ENCODE measurements at places on chromosomes 3 and 15.
A peak's percentile ranks its signal among the peaks of the same experiment; 100 is the strongest.

- DNase-seq: no peak
Observed at GRCh38 chr15:60511351-60512031, 32.5 kb upstream of the ICE2 start.

GRCh38 chr15:48802257-48802656 is 8.6 kb downstream of the CEP152 start:
- DNase-seq: no peak

- no peak for DNase-seq
Observed at GRCh38 chr3:186825872-186826409, 16.6 kb upstream of the ADIPOQ start.

- no peak for DNase-seq
Observed at GRCh38 chr3:72223116-72223515, 438.2 kb upstream of the PROK2 start.

DNA sequence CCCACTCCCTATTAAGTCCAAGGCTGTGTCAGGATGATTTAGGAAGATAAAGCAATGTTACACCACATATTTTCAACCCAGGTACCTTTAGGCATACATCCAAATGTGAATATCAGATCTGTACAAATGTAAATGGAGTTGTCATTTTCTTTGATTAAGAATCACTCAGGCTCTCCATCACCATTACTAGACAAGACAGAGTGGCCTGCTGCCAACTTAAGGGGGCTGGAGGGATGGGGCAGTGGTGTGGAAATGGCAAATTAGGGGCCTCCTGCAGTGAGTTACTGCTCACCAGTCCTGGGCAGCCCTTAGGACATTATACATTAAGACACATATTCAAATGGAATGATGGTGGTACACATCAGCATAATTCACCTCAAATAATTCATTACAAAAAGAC is 211.0 kb downstream of the TNIK start:
- DNase-seq: no peak

GRCh38 chr15:73388256-73388781 is 19.6 kb upstream of the HCN4 start:
- peak; percentile 86 for DNase-seq

GRCh38 chr3:77746892-77747291 is 707.0 kb downstream of the ROBO2 start:
- no peak for DNase-seq

- no peak for DNase-seq
Observed at GRCh38 chr3:29721789-29722188, 440.9 kb downstream of the RBMS3 start.

DNA sequence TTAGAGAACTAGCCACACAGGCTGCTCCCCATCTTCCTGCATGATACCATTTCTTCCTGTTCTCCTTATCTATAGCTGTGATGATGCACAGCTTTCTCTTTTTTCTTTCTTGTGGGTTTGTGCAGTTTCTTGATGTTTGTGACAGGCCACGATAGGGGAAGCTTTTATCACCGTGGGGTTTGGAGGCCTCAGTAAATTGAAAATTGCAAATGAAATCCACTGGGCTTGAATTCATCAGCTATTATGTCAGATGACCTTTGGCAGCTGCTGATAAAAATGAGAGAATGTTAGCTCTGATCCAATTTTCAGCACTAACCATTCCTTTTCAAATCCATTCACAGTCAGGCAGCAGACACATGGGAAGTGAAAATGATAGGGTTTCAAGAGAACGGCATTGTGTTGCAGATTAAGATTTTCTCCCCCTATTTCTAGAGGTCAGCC is 176.9 kb upstream of the SOX2 start:
- no peak for DNase-seq

DNA sequence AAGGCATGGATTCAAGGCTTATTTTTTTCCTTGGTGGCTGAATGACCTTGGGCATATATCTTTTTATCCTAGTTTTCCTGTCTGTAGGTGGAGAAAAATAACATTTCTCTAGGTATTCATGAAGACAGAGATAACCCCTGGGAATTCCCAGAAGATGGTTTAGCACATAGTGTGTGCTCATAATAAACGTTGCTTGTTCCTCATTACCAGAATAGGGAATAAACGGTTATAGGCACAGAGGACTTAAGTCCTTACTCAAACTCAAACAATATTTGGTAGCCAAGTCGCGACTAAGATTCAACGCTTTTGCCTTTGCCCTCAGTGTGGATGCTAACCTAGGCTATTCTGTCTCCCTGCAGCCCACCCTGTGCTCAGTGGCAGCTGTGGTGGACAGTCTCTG is 51.6 kb upstream of the MITF start:
- DNase-seq: no peak

DNA sequence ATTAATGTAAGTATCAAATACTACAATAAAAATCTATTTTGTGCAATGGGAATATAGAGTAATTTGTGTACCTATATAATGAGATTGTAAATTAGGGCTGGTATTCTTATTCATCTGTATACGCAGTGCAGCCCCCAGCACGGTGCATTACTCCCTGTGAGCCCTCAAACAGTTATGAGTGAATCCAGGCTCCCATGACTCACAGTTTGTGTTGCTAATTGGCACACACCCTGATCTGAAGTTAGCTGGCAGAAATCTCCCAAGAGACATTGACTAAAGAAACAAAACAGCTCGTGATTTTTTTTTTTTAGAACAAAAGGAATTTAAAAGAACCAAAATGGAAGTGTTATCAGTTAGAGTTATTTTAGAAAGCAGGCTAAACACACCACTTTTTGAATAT is 15.7 kb downstream of the GK5 start:
- DNase-seq: peak; percentile 88

Measured in mesenchymal stem cell (in vitro differentiated cells and primary cell).